Left lobe of liver (tissue), 2 donors: ENCODE measurements at places on chromosomes 1 and 21. TPM values are rescaled to one million over a fixed set of nuclear protein-coding genes. Genes with fewer than 3 reads are reported as not detected.
A peak's percentile ranks its signal among the peaks of the same experiment; 100 is the strongest.

Gene FAM131C
- not detected for total RNA-seq

- no peak for DNase-seq
Measured at GRCh38 chr1:55420026-55420425, 204.9 kb upstream of the USP24 start.

- no peak for DNase-seq
Measured at GRCh38 chr21:38388203-38388602, 110.1 kb downstream of the ERG start.

DNA sequence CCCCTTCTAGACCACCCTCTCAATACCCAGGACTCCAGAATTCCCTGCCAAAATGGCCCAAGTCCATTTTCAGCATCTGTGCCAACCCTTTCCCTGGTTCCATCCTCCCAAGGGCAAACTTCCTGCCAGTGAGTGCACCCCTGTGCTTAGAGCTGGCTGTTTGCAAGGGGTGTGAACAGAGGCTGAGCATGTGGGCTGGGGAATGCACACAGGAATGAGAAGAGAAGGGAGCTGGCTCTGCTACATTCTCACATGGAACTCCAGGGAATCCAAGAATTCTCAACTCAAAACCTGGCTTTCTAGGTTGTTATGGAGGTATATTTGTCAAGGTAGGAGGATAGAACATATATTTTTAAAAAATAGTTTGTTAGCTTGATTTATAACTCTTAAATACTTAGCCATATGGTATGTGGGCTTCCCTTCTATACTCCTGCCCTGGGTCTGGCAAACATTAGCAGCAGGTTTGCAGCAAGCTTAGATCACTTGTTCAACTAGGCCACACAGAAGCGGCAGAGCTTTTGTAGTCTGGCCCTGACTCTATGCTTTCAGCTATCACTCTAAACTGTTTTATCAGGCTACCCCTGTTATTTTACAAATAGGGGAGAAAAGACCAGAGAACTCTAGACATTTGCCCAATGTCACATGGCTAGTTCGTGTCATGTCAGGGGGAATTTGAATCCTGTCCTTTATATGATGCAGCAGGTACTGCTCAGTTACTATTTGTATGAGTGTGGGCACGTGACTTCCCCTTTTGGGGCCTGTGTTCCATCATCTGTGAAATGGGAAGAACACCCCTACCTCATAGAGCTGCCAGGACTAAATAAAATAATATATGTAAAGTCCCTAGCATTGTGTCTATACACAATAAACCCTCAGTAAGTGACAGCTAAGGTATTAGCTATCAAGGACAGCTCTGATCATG, 8.1 kb upstream of the STMN1 start:
- no peak for DNase-seq

- no peak for DNase-seq
Measured at GRCh38 chr1:30822006-30822405, 64.4 kb upstream of the LAPTM5 start.

DNA sequence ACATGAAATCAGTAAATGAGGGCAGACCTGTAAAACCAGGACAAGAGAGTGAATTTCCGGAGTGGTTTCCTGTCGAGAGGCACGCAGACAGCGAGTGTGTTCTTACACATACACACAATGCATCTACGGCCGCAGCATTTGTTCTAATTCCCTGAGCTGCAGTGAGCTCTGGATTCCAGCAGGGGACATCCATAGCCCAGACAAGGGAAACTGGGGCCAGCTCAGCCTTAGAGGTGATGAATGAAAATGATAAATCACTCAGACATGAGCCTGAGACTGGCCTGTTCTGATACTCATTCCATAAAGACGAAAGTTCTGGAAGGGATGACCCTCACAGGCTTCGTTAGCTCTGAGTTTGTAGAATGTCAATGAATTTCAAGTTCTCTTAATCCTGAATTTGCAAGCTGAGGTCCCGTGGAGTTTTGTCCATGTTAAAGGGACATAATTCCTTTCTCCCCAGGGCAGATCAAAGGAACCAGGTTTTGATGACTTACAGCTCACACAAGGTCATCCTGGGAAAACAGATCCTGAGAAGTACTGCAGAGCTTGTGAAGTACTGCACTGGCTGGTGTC, 207.9 kb upstream of the C1orf87 start:
- peak; percentile 76 for DNase-seq

DNA sequence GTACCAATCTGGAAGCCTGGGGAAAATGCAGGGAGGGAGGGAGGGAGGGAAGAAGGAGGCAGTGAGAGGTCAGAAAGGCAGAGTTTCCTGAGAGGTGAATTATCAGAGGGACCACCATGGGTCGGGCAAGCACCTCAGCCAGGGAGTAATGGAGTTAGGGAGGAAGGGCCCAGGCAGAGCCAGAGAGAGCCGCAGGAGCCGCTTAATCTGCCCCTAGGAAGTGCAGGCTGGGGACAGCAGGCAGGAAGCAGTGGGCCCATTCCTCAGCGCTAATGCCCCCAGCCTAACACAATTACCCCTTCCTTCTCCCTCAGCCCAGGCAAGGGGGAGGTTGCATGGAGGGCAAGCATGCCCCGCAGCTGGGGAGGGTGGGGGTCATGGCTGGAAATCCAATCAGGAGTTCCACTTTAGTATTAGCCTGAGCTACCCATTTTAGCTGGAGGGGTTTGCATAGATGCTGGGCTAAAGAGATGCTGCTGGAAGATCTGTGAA, 109.0 kb downstream of the TMEM53 start:
- DNase-seq = no peak

- DNase-seq = no peak
Measured at GRCh38 chr1:170309389-170310013, 163.7 kb downstream of the NTMT2 start.

GRCh38 chr21:37231249-37231645, 35.9 kb downstream of the VPS26C start:
- DNase-seq = no peak

GRCh38 chr1:159916242-159917051, 8.9 kb downstream of the TAGLN2 start:
- DNase-seq = no peak

DNA sequence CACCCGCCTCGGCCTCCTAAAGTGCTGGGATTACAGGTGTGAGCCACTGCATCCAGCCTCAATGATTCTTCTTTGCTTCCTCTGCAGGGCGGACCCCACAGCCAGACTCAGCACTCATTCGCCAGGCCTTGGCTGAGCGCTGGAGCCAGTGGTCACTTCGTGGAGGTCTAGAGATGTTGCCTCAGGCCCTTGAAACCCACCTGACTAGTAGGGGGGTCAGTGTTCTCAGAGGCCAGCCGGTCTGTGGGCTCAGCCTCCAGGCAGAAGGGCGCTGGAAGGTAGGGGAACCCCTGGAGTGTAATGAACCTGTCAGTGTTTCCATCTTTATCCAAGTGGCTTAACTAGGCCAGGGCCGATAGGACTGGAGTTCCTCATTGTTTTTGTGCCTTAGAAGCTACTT, 2.7 kb downstream of the PPOX start:
- DNase-seq = no peak

DNA sequence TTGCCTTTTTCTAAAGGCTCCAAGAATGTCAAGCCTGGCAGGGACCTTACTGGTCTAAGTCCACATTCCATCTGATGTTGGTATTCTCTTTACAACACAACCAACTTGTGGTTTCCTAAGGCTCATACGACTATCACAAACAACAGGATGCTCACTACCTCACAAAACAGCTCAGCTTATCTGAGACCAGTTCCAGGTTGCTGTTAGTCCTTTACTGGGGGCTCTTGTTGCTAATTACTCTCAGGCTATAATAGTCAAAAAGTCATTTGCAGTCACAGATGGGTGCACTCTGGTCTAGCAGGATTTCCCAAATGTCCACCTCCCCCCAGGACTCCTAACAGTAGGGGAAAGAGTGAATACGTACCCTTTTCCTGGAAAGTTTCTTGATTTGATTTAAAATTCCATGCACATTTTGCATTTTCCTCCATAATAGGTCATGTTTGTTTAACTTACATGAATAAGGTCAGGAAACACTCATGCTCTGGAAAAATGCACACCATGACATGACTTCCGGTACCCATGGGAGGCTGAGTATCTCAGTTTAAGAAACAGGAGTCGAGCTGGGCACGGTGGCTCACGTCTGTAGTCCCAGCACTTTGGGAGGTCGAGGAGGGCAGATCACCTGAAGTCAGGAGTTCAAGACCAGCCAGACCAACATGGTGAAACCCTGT, 16.0 kb downstream of the LCK start:
- DNase-seq = no peak
